ENCODE measurements at places on chromosomes 4 and X. TPM values are rescaled to one million over a fixed set of nuclear protein-coding genes. Genes with fewer than 3 reads are reported as not detected.

GAB3 gene
- 2.5 TPM for polyA plus RNA-seq

CYTL1 gene
- polyA plus RNA-seq: 30.0 TPM

SOD3 gene
- polyA plus RNA-seq: 3.8 TPM

XAGE1A gene
- polyA plus RNA-seq: not detected

NPFFR2 gene
- not detected for polyA plus RNA-seq

CT45A10 gene
- not detected for polyA plus RNA-seq

PDCL2 gene
- not detected for polyA plus RNA-seq

GPR82 gene
- polyA plus RNA-seq: not detected

GYPB gene
- not detected for polyA plus RNA-seq

NLGN3 gene
- 0.42 TPM for polyA plus RNA-seq

F11 gene
- polyA plus RNA-seq: not detected

PDGFC gene
- polyA plus RNA-seq: 72.7 TPM

SPANXN4 gene
- not detected for polyA plus RNA-seq

REELD1 gene
- not detected for polyA plus RNA-seq

CD40LG gene
- not detected for polyA plus RNA-seq

AMTN gene
- not detected for polyA plus RNA-seq

UCHL1 gene
- polyA plus RNA-seq: 1,872 TPM

PLP2 gene
- polyA plus RNA-seq: 79.6 TPM

ITIH6 gene
- not detected for polyA plus RNA-seq

UGT2B11 gene
- not detected for polyA plus RNA-seq

SCML2 gene
- 1.7 TPM for polyA plus RNA-seq

STPG2 gene
- not detected for polyA plus RNA-seq

MAGEB2 gene
- polyA plus RNA-seq: not detected

PDLIM5 gene
- 81.5 TPM for polyA plus RNA-seq

Data from AG04450 (cell line).